C1 segment of cervical spinal cord (tissue), 14 donors: ENCODE measurements at places on chromosomes 7 and 10.

GRCh38 chr10:64571056-64571455, 1049.9 kb downstream of the REEP3 start:
- no peak for DNase-seq

- no peak for DNase-seq
Observed at GRCh38 chr7:31885171-31885570, 185.0 kb downstream of the PDE1C start.

DNA sequence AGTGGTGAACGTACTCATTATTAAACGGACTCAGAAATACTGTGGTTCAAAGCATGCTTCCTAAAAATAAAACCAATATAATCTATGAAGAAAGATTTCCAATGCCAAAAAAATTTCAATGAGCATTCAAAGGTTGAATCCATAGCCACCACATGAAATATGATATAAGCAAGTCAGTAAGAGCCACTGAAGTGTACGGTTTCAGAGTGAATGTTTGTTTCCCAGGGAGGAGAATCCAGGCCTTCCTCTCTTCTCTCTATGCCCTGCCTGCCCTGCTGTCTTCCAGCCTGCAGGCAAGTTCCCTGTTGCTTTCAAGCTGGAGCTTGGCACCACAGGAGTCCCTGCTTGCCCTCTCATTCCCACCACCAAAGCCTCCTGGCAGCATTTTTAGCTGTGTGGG, 1171.6 kb upstream of the C7orf33 start:
- DNase-seq = no peak

GRCh38 chr7:150860291-150860977, 8.1 kb downstream of the AOC1 start:
- DNase-seq = no peak

GRCh38 chr10:33952692-33953360, 618.4 kb upstream of the NRP1 start:
- DNase-seq = no peak

DNA sequence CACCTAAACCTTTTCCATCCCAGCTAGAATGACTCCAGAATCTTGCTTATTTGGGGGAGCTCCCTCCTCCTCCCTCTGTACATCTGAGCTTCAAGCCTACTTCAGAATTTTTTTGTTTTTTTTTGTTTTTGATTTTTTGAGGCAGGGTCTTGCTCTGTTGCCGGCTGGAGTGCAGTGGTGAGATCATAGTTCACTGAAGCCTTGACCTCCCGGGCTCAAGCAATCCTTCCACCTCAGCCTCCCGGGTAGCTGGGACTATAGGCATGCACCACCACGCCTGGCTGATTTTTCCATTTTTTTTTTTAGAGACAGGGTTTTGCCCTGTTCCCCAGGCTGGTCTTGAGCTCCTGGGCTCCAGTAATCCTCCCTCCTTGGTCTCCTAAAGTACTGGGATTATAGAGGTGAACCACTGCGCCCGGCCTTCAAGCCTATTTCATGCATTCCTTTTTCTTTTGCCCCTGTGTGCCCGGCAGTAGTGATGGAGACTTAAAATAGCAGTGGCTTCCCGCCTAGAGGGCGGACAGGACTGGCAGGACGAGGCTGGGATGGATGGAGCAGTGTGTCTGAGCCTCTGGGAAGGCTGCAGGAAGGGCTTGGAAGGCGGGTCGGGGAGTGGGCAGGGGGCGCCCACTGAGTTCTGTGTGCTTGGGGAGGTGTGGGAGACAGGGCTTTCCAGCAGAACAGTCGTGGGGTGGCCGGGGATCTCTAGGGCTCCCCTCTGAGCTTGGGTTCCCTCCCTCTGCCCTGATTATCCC, 8.8 kb downstream of the CUX1 start:
- no peak for DNase-seq

DNA sequence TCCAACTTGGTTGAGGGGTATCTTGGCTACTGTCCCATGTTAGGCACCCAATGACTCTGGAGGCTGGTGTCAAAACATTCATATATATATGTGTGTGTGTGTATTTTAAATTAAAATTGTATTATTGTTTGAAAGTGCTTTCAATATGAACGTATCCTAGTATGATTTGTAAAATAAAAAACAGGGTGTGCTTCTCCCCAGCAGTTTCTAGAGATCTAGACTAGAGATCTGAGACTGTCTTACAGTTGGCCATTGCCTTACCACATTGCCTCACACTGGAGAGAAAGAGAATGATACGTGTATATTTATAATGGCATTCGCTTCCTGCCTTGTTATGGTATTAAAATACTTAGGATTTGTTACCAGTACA, 1.2 kb downstream of the BAG3 start:
- DNase-seq = no peak

DNA sequence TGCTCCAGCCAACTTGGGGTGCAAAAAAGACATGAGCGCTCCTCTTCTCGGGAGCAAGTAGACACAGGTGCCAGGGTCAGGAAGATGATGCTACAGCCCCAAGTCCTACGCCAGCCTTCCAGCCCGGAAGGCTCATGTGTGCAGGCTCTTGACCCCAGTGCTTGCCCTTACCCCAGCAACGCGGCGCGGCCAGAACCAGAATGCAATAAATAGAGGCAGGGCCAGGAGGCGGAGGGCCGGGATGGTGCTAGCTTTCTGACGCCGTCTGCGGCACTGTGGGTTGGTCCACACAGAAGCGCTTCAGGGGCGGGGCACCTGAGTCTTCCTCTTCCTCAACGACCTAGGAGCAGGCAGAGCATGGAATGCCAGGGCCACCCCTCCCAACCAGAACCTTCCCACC, 15.0 kb upstream of the BAZ1B start:
- no peak for DNase-seq

- DNase-seq = no peak
Observed at GRCh38 chr7:69906283-69906995, 308.2 kb downstream of the AUTS2 start.

DNA sequence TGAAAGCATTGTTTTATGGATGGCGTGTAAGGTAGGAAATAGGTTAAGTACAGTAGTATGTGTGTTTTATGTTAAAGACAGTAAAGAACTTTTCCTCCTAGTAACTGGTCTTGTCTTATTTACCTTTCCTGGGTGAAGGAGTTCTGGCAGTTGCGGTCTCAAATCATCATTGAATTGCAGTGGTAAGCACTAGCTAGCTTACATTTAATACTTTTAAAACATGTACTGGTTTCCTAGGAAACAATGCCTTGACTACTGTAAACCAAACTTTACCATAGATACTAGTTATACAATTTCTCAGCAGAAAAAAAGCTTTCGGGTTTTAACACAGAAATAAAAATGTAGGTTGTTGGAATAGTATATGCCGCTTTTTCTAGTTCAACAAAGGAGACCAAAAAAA, 37.7 kb downstream of the PRKG1 start:
- no peak for DNase-seq

GRCh38 chr7:96827701-96828100, 118.1 kb upstream of the SEM1 start:
- no peak for DNase-seq

- no peak for DNase-seq
Observed at GRCh38 chr7:40656349-40656748, 521.5 kb downstream of the SUGCT start.

DNA sequence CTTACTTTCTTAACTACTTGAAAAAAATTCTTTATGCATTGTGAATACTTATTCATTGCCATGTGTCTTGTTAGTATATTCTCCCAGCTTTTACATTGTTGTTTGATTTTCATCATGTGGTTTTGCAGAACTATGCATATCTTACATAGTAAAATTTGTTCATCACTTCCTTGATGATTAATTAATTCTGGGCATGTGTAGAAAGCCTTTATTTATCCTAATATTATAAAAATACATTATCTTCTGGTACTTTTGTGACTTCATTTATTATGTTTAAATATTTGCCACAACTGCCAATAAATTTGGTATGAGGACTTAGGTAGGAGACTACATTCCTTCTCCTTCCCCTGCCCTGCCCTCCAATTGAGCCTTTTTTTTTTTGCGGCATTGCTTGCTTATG, 166.0 kb upstream of the ZNF32 start:
- no peak for DNase-seq

GRCh38 chr10:98265403-98266378, 2.3 kb downstream of the LOXL4 start:
- DNase-seq = no peak

DNA sequence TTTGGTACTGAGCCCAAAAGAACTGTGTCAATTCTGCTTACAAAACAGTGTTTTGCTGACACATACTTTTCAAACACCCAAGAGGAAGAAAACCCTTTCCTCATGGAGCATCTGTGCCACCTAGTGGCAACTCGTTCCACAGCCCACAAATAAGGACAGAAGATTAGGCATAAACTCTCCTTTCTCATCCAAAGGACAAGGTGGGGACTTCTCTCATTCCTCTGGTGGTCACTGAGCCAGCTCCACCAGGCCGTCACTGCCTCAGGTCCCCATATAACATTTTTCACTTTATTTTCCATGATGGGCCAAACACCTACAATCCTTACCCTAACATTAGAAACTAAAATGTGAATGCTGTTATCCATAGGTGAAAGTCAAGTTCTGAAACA, 76.9 kb downstream of the RNF216 start:
- peak; percentile 31 for DNase-seq
